ENCODE measurements at places on chromosomes 3 and 15.

DNA sequence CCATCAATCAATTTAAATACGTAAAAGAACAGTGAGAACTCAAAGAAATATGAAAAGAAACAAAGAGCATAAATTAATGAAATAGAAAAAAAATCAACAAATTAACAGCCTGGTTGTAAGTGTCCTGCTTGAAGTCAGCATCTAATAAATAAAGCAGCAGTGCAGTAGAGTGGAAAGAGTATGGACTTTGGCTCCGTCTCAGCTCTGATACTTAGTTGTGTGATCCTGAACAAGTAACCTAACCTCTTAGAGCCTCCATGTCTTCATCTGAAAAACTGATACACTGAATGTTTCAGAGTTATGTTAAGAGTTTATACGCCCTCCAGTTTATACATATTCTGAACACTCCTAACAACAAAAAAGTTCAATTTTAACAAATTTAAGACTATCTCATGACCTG lies 44.6 kb downstream of the TFDP2 start:
- DNase-seq = no peak

DNA sequence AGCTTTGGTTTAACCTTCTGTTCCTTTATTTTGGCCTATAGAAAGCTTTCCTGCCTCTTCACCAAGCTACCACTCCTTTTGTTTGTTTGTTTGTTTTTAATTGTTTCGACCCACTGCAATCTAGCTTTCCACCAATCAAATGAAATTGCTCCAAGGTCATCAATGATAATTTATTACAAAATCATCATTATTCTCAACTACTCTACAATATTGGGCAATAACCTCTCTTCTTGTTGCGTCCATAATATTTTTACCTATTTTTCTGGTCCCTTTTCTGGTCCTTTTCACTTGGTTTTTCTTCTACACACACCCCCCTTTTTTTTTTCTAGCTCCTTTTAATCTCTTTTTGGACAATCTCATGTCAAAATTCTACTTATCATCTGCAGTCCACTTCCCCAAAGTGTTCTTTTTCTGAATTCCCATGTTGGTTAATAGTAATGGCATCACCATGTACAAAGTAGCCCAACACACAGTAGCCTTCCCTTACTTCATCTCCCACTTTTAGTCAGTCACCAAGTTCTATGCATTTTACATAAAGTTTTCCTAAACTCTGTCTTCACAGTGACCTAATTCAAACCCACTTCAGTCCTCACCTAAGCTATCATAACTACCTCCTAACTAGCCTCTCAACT lies 11.0 kb upstream of the ANKRD28 start:
- no peak for DNase-seq

DNA sequence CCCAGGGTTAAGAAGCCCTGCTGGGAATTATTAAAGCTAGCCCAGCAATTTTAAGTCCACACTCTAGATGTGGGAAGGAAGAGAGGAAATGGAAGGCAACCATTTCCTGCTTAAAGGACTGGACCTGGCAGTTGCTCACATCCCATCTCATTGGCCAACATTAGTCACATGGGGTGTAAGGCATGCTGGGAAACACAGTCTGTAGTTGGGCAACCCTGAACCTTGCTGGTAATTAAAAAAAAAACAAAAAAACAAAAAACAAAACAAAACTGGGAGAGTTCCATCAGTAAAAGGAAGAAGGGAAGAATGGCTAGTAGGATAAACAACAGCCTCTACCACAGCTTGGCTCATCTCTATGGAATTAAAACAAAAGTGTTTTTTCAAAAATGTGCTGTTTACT lies 136.0 kb downstream of the VGLL4 start:
- no peak for DNase-seq

DNA sequence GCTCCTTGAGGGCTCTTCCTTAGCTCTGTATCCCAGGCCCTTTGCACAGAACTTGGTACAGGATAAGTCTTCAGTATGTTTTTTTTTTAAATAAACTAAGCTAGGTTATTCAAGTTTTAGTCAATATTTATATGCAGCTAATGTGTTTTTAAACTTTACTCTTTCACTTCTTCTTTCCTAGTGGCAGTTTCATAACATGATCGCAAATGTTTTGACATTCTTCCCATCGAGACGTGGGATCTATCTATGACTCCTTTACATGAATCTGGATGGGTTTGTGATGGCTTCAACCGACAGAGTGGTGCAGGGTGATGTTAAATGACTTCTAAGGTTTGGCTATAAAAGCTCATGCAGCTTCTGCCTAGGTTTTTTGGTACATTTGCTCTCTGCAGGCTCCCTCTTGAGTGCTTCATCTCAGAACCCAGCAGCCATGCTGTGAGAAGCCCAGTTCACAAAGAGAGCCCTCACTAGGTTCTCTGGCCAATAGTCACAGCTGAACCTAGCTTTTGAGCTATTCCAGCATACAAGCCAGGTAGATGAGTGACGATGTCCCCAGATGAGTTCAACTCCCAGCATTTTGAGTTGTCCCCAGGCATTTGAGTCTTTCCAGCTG lies 13.5 kb upstream of the MECOM start:
- no peak for DNase-seq

DNA sequence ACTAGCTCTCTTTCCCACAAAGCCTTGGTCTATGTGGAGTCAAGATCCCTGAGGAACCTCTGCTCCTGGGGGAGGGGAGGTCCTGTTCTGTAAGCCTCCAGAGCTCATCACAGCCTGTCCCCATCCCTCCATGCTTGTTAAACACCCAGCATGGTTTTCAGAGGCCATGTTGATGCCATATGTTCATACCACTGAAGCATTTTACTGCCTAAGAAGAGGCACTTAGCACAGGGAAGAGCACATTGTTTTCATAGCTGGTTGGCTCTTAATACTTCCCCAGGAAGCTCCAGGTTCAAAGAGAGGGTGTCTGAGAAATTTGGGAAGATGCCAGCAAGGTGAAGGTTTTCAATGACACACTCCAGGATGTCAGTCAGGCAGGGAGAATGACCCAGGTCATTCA lies 25.6 kb downstream of the CPNE4 start:
- DNase-seq = no peak

- no peak for DNase-seq
Measured at GRCh38 chr3:71849681-71850080, 64.7 kb upstream of the PROK2 start.

GRCh38 chr3:39809181-39809994 lies at the start of gene MYRIP:
Gene MYRIP (plus strand): TSS chr3:39809609. CDS start chr3:39900817, 91,208 bp downstream.
- DNase-seq = peak; percentile 77

- DNase-seq = no peak
Measured at GRCh38 chr3:82100378-82100777, 338.9 kb upstream of the GBE1 start.

GRCh38 chr3:39216176-39216790 lies 23.9 kb upstream of the XIRP1 start:
- DNase-seq = no peak

DNA sequence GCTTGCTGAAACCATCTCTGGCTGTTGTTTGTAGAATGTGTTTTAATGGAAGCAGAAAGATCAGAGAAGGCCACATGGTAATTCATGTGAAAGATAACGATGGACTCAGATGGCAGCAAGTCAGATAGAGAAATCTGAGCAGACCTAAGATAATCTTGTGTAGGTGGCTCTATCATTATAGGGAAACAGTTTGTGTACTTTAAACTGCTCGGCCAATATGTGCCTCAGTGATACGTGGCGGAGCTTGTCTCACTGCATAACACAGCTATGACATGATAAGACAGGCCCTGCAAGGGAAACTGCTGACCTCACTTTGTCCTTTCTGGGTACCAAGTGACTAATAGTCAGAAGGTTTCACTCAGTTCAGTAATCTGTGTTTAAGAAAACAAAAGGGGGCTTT lies 51.0 kb downstream of the MME start:
- no peak for DNase-seq

DNA sequence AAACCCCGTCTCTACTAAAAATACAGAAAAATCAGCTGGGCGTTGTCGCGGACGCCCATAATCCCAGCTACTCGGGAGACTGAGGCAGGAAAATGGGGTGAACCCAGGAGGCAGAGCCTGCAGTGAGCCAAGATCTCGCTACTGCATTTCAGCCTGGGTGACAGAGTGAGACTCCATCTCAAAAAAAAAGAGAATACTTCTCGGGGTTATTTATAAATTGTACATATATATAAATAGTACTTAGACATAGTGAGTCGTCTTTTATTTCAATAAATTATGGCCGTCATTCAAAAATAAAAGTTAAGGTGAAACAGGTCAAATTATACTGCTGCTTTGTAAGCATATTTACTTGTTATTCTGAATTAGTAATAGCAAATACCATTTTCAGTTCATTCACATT lies 12.1 kb upstream of the EBLN2 start:
- no peak for DNase-seq

DNA sequence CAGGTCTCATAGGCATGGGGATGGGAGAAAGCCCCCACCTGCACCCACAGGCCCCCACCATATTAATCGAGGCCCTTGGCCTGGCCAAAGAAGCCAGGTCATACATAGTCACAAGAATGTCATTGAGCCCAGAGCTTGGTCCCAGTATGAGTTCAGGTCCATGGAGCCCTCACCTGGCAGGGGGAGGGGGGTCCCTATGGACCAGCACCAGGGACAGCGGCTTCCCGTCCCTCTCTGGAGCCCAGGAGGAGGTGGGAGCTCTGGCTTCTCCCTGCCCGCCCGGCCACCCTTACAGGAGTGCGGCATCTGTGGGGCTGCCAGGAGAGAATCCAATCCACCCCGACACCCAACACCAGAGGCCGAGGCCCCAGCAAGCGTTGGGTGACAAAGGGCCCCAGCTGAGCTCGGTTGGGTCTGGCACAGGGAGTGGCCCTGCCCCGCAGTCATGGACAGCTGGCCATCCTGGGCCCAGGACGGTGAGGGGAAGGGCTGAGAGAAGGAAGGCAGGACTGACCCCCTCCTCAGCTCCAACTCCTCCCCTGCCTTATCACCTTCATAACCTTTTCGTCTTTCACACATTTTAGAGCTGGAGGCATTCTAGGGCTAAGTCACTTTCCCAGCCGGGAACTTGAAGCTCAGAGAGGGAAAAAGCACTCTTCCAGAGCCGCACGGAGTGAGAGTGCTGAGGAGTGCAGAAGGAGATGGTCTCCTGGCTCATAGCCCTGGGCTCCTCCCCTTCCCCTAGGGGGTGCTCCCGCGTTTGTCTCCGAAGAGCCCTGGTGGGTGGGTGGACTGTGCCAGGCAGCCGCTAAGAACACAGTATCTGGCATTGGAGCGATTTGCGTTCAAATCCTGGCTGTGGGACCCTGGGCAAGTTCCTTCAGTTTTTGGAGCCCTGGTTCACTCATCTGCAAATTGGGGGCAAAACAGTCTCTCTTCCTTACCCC lies 54.6 kb downstream of the ATP2B2 start:
- DNase-seq = no peak

DNA sequence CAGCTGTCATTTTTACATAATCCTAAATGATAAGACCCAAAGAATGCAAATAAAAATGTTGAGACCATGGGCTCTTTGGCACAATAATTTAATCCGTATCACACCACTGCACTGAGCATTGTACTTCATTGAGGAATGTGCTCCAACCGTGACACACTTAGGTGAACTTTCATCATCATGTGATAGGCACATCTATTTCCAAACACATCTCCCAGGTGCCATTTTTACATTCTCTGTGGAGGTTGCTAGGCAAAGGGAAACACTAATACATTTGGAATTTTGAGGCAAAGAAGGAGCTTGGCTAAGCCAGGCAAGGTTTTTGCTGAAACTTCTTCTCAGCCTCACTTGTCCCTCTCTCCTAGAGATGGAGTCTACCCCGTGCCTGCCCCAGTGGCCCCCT lies 68.7 kb downstream of the LRTM1 start:
- DNase-seq = no peak

- no peak for DNase-seq
Measured at GRCh38 chr3:116057400-116058006, 387.8 kb downstream of the LSAMP start.

- DNase-seq = no peak
Measured at GRCh38 chr15:37572401-37572800, 362.0 kb upstream of the TMCO5A start.
